ENCODE measurements at places on chromosomes 5 and 9.

DNA sequence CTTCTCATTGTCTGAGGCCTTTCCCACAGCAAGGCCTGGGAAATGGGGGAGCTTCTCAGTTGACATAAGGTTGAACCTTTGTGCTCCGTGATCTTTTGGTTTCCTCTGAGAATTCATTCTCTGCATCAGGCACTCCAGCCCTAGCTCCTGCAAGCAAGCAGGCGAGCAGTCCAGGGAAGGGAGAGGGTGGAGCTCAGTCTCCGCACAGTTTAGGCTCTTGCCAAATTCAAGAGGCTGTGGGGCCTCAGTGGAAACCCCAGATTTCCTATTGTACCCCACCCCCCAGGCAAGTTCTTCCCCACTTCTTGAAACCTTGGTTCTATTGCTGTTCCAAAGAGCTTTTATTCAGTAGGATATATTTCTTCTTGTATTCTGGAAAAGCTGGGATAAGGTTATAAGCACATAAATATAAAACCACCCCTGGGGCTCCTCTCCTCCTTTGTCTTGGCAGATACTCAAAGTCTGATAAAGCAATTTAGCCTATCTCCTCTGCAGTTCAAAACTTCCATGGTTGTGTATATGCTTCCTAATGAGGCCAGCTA, 147.2 kb downstream of the PDZD2 start:
- DNase-seq: no peak
- no peak overlapping the region for H3K27ac ChIP-seq
- no peaks in the 10 kb centered on the region for H3K36me3 ChIP-seq
- no peak overlapping the region for H3K4me3 ChIP-seq
- no peaks in the 10 kb centered on the region for H3K4me1 ChIP-seq

DNA sequence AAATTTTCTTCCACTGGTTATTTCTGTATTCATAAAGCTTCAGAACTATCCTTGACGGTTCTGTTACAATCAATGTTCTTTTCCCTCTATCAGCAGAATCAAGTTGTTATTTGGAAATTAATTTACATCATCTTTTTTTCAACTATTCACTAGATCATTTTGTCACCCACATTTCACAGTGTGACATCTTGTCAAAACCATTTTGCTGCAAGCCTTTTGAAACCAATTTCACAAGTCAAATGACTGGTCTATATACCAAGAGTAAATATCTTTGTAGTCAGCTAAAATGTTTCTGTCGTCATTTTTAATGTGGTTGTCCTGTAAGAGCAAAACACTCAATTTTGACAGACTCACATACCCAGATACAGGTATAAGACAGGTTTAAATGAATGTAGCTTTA, 984.3 kb upstream of the TYRP1 start:
- H3K36me3 ChIP-seq: no peaks in the 10 kb centered on the region
- no peaks in the 10 kb centered on the region for H3K27me3 ChIP-seq
- H3K27ac ChIP-seq: no peak overlapping the region
- no peak for DNase-seq
- H3K4me3 ChIP-seq: no peak overlapping the region
- no peaks in the 10 kb centered on the region for H3K4me1 ChIP-seq

DNA sequence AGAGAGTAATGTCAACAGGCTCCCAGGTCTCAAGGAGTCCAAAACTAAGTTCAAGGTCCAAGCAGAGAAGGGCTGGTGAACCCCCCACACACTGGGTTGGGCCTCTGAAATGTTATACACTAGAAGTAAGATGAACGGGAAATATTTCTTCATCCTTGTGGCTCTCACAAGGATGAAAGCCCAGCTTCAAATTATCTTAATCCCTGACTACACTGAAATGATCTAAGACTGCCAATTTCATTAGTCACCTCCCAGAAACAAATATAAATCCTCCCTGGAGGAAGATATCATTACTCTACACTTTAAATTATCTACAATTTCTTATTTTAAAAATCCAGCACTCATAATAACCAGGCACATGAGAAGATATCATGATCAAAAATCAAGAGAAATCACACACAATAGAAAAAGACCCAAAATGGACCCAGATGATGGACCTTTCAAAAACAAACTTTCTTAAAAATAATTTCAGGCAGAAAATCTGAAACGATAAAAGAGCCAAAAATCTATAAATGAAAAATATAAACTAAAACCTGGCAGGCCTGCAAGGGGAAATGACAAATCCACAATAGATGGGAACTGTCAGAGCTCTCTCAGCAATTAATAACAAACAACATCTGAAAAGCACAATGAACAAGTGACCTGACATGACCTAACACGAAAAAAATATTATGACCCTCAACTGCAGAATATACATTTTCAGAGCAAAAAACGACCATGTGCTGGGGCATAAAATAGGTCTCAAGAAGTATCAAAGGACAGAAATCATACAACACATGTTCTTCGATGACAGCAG, 117.4 kb downstream of the GPR21 start:
- no peak for DNase-seq
- H3K27me3 ChIP-seq: no peaks in the 10 kb centered on the region
- no peak overlapping the region for H3K27ac ChIP-seq
- H3K4me3 ChIP-seq: no peak overlapping the region
- H3K4me1 ChIP-seq: no peaks in the 10 kb centered on the region

- H3K4me3 ChIP-seq: no peak overlapping the region
- no peaks in the 10 kb centered on the region for H3K36me3 ChIP-seq
- no peak overlapping the region for H3K27ac ChIP-seq
- no peaks in the 10 kb centered on the region for H3K27me3 ChIP-seq
- H3K4me1 ChIP-seq: no peaks in the 10 kb centered on the region
These were observed 31.9 kb upstream of the TBC1D2 start for GRCh38 chr9:98287384-98287783.

- H3K27ac ChIP-seq: no peak overlapping the region
- H3K27me3 ChIP-seq: peaks cover 10% of the 10 kb centered on the region
These were observed 6.1 kb upstream of the PRR16 start for GRCh38 chr5:120457839-120458507.

DNA sequence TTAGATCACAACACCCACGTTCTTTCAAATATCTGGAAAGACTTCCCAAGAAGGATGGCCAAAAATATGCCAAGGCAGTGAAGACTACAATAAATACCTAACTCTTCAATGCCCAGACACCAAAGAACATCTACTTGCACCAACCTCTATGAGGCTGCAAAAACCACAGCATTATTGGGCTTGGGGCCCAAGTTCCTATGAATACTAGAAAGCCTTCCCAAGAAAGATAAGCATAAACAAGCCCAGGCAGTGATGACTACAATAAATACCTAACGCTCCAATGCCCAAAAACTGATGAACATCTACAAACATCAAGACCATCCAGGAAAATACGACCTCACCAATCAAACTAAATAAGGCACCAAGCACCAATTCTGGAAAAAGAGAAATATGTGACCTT, 41.3 kb downstream of the AP3B1 start:
- H3K4me3 ChIP-seq: no peak overlapping the region
- DNase-seq: no peak
- H3K4me1 ChIP-seq: peaks cover 17% of the 10 kb centered on the region

GRCh38 chr5:124628721-124629596, 117.5 kb downstream of the ZNF608 start:
- no peak overlapping the region for H3K4me3 ChIP-seq
- no peaks in the 10 kb centered on the region for H3K36me3 ChIP-seq
- H3K27me3 ChIP-seq: peaks cover 23% of the 10 kb centered on the region
- H3K27ac ChIP-seq: no peak overlapping the region
- DNase-seq: no peak
- no peaks in the 10 kb centered on the region for H3K4me1 ChIP-seq

- no peak for DNase-seq
- H3K27ac ChIP-seq: no peak overlapping the region
- no peaks in the 10 kb centered on the region for H3K36me3 ChIP-seq
- H3K4me3 ChIP-seq: no peak overlapping the region
- no peaks in the 10 kb centered on the region for H3K27me3 ChIP-seq
These were observed 1194.1 kb downstream of the EFNA5 start for GRCh38 chr5:106476630-106477029.

- no peak for DNase-seq
- no peaks in the 10 kb centered on the region for H3K4me1 ChIP-seq
- H3K36me3 ChIP-seq: peaks cover 46% of the 10 kb centered on the region
- H3K27me3 ChIP-seq: no peaks in the 10 kb centered on the region
- no peak overlapping the region for H3K4me3 ChIP-seq
These were observed 31.7 kb downstream of the AP3S1 start for GRCh38 chr5:115873392-115873791.

GRCh38 chr5:7372399-7372798, 23.5 kb upstream of the ADCY2 start:
- H3K27ac ChIP-seq: no peak overlapping the region
- no peaks in the 10 kb centered on the region for H3K4me1 ChIP-seq
- no peak overlapping the region for H3K4me3 ChIP-seq
- no peaks in the 10 kb centered on the region for H3K36me3 ChIP-seq
- DNase-seq: no peak

GRCh38 chr9:134326724-134327601, 708 bp downstream of the RXRA start:
- H3K36me3 ChIP-seq: no peaks in the 10 kb centered on the region
- peaks cover 7% of the 10 kb centered on the region for H3K27me3 ChIP-seq
- no peak for DNase-seq
- peak overlapping the region; percentile 38 for H3K4me3 ChIP-seq
- H3K4me1 ChIP-seq: peaks cover 5% of the 10 kb centered on the region

GRCh38 chr5:36150676-36151433, 832 bp downstream of the LMBRD2 start:
- no peaks in the 10 kb centered on the region for H3K27me3 ChIP-seq
- peak; percentile 75 for DNase-seq
- H3K27ac ChIP-seq: peak overlapping the region; percentile 76
- H3K36me3 ChIP-seq: peaks cover 27% of the 10 kb centered on the region
- H3K4me1 ChIP-seq: peaks cover 61% of the 10 kb centered on the region

Data from activated naive CD4-positive, alpha-beta T cell treated with anti-CD3 and anti-CD28 coated beads for 36 hours (primary cell).